Stimulated activated CD4-positive, alpha-beta T cell treated with anti-CD3 and anti-CD28 coated beads, Interleukin-12 subunit alpha, Interleukin-12 subunit beta, amount 100 ng/mL, for 24 hours (primary cell): ENCODE measurements at places on chromosomes 12 and 14.

- DNase-seq = no peak
These were observed 615.1 kb downstream of the NRXN3 start for GRCh38 chr14:78785265-78785664.

GRCh38 chr12:109573914-109574244 is 285 bp downstream of the MVK start:
- DNase-seq = no peak

- DNase-seq = no peak
These were observed 281.8 kb downstream of the KSR2 start for GRCh38 chr12:117686911-117687377.

DNA sequence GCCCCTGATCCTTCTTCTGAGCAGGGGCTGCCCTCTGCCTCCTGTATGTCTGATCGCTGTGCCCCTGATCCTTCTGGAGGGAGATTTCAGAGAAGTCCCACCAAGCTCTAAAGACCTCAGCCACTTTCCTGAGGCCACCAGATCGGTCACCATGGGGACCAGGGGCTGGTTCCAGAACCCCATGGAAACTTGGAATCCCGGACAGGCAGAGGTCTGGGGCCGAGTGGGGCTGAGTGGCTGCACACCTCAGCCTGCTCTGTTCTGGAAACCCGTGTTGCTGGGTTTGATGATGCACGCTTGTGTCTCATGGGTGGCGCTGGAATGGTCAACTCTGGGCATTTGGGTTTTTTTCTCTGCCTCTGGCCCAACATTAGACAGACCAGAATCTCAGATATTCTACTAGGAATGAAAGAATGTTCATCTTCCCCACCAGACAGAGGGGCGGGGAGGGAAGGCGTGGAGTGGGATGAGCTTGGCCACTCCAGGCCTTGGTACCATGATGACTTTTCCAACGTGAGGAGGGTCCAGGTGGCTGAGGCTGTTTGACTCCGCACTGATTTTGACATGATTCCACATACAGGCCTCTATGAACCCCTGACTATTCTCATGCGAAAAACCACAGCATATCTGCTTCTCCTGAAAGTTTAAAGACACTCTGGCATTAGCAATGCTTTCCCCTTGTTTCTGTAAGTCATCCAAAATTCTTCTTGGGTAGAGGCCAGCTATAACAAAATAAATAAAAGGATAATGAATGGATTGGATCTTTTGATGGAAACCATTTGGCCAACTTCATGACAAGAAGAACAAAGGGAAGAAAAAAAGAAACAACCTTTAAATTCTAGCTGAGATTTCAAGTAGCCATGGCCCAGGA is 114.5 kb downstream of the ADGRD1 start:
- no peak for DNase-seq

DNA sequence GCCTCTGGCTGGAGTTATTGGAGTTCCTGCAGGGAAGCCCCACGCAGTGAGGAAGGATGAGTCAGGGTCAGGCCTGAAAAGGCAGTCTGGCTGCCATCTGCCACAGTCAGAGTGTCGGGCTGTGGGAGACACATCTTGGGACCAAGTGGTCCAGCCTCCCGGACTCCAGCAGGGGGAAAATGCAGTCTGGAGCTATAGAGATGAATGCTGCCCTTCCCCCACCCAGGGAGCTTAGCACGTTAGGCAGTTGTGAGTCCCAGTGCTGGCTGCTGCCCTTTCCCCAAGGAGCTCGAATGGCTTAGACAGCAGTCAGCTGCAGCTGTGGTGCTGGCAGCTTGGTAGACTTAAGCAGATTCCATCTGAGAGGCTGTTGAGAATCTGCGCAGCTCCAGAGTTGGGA is 8.2 kb upstream of the NTS start:
- DNase-seq = no peak

DNA sequence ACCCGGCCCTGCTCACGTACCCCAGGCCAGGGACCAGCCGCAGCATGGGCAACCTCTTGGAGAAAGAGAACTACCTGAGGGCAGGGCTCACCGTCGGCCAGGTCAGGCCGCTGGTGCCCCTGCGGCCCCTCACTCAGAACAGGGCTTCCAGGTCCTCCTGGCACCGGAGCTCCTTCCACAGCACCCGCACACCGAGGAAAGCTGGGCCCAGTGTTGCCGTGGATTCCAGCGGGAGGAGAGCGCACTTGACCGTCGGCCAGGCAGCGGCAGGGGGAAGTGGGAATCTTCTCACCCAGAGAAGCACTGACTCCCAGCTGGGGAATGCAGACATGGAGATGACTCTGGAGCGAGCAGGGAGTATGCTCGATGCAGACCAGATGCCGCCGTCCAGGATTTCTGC is 7.9 kb upstream of the VAMP1 start:
- DNase-seq = no peak

DNA sequence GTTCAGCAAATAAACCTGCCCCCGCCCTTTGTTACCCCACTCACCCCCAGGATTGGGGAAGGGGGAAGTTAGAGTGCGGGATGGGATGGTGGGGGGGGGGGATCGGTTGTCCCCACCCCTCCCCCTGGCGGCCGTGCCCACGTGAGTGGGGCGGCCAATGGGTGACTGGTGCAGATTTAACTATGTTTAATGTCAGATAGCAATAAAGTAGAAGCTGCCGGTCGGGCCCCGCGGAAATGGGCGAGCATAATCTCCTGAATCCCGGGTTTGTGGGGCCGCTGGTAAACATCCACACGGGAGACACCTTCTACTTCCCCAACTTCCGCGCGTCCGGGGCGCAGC is at the start of gene HOXC12:
Gene HOXC12 (plus strand): TSS at position 210 of the 342 bp plus-strand sequence. CDS start 27 bp downstream, at position 237.
- no peak for DNase-seq

DNA sequence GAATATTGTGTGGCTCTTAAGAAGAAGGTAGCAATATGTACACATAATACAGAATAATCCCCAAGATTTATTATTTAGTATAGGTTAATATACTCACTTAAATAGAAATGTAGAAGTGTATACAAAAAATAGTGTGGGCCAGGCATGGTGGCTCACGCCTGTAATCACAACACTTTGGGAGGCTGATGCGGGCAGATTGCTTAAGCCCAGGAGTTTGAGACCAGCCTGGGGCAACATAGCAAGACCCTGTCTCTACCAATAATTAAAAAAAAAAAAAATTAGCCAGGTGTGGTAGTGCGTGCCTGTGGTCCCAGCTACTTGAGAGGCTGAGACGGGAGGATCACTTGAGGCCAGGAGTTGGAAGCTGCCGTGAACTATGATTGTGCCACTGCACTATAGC is 15.3 kb upstream of the HVCN1 start:
- no peak for DNase-seq

- no peak for DNase-seq
These were observed 26.1 kb downstream of the KMT5A start for GRCh38 chr12:123410041-123410412.

- DNase-seq = no peak
These were observed 157.4 kb downstream of the DACT1 start for GRCh38 chr14:58794993-58795762.

DNA sequence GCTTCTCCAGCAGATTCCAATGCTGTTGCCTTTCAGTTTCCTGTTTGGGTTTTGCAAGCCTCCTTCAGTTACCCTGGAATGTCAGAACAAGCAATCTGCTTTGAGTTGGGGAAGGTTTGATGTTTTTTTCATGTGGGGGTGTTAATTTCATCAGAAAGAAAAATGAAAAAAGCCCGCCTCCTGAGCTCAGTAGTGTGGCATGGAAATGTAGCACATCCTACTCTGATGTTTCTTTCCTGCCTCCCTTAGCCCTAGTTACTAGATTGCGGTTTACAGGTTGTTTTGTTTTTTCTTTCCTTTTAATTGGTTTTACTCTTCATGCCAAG is 22.6 kb downstream of the IFNG-AS1 start:
- no peak for DNase-seq

DNA sequence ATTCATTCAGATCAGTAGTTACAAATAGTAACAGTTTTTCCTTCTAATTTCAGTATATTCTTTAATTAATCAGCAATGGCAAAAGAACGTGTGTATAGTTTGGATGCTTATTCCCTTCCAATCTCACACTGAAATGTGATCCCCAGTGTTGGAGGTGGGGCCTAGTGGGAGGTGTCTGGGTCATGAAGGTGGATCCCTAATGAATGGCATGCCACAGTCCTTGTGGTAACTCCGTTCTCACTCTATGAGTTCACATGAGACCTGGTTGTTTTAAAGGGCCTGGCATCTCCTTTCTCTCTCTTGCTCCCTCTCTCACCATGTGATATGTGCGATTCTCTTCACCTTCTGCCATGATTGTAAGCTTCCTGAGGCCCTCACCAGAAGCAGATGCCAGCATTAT is 18.9 kb upstream of the SYNDIG1L start:
- DNase-seq = no peak

DNA sequence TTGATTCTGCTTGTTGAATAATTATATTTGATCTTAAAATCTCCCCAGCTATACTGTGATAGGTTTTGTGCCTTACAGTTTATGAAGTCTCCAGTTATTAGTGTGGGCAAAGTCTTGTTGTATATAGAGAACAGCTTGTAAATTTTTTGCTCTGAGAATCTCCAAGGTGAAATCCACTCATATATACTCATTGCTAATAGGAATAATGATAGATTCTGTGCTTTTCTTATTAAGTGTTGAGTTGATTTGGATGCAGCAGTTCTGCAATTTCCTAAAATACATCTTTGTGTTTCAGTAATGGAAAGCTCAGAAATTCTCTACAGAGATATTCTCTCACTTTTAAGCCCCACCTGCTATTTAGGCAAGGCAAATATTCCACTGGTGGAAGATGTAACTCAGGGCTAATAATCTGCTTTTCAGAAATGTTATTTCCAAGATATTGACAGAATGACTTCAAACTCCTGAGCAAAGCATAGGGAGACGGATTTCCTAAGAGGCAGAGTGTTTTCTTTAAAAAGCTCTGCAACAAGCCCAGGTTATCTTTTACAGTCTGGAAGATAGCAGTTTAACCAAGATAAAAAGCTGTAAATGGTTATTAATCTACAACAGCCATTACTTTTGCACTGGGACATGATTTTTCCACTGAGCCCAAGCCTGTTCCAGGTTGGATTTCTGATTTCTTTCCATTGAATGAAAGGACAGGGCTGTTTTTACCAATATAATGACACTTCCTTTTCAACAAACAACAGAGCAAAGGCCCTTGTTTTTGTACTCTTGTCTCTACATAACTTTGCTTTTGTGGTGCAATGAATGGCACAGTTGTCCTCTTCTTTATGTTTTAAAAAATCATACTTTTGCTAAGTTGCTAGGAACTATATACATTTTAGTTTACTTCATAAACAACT is 239.9 kb upstream of the ATP2B1 start:
- DNase-seq = no peak

GRCh38 chr14:103137689-103138300 is 14.5 kb downstream of the TNFAIP2 start:
- DNase-seq = no peak

DNA sequence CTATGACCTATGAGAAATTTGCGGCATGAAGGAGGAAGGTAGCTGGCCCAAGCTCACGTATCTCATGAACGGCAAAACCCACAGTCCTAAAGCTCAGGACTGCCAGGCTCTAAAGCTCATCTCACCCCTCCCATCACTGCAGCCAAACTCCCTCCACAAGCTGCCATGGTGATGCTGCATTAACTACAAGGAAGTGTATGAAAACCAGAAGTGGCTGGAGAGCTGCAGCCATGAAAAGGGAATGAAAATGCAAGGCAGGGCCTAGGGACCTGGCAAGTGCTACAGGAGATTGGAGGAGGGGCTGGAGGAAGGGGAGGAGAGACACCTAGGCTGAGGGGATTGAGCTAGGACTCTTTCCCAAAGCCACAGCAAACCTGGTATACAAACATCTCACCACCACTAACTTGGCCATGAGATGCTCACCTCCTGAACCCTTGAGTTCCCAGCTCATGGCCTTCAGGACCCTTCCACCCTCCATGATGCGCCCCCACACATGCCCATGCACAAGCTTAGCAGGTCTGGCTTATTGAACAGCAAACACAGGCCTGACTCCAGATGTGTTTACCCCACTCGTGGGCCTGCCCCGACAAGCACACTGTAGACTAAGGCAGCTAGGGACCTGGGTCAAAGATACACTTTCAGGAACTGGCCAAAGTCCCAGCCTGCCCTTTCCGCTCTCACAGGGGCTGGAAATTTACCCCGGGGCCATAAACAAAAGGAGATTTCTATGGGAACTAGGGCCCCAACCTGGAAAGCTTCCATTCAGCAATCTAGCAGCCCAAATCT is 42.0 kb downstream of the LTBP2 start:
- no peak for DNase-seq

DNA sequence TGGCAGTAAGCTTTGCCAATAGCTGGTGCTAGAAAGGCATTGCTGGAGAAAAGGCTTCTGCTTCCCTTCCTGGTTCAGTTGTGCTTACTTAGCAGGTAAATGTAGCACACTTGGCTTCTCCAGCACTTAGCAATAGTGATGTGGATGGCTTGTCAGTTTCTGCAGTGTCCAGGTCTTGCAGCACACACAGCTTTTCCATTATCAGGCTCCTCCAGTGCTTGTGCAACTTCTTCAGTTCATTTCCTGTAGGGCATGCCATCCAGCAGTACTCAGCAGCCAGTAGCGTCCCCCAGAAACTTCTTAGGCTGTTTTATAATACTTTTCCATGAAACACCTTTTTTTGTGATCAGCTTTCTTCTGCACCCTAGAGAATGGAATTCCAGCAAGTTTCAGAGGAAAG is 154.6 kb downstream of the SLC6A15 start:
- no peak for DNase-seq

- peak; percentile 9 for DNase-seq
These were observed 8.7 kb downstream of the NGDN start for GRCh38 chr14:23478109-23478759.

GRCh38 chr12:19402743-19403431 is 36.4 kb upstream of the AEBP2 start:
- DNase-seq = no peak

DNA sequence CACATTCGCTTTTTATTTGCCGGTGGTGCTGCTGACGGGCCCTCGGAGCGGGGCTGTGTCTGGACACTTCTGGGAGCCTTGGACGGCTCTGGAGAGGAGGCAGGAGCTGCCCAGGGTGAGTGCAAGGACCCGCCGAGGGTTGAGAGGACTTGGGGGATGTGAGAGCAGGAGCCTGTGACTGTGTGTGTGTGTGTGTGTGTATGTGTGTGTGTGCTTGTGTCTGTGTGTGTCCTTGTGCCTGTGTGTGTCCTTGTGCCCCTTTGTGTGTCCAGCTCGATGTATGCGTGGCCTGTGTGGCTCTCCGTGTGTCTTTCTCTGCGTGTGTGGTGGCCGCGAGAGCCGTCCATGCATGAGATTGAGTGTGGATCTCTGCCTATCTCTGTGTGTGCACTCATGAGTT is 179.6 kb upstream of the MYL2 start:
- no peak for DNase-seq

GRCh38 chr14:52992236-52992870 is 41.5 kb upstream of the FERMT2 start:
- DNase-seq = no peak
